ENCODE measurements at places on chromosomes 4 and X.

GRCh38 chr4:4560136-4560535 lies 18.3 kb upstream of the STX18 start:
- no peak for DNase-seq
- H3K36me3 ChIP-seq, result no peaks in the 10 kb centered on the region
- no peaks in the 10 kb centered on the region for H3K4me1 ChIP-seq
- H3K27ac ChIP-seq, result no peak overlapping the region
- no peak overlapping the region for H3K4me3 ChIP-seq

- H3K4me1 ChIP-seq, result peaks cover 30% of the 10 kb centered on the region
- H3K27ac ChIP-seq, result no peak overlapping the region
- DNase-seq, result no peak
- no peak overlapping the region for H3K4me3 ChIP-seq
These were observed 59.0 kb downstream of the RNF150 start for GRCh38 chr4:141074098-141074878.

- no peak overlapping the region for H3K27ac ChIP-seq
- no peaks in the 10 kb centered on the region for H3K4me1 ChIP-seq
- H3K27me3 ChIP-seq, result no peaks in the 10 kb centered on the region
- H3K36me3 ChIP-seq, result no peaks in the 10 kb centered on the region
- H3K4me3 ChIP-seq, result no peak overlapping the region
- no peak for DNase-seq
These were observed 26.7 kb upstream of the TBC1D19 start for GRCh38 chr4:26557164-26557563.

- no peaks in the 10 kb centered on the region for H3K27me3 ChIP-seq
- H3K4me1 ChIP-seq, result no peaks in the 10 kb centered on the region
- DNase-seq, result no peak
- no peak overlapping the region for H3K4me3 ChIP-seq
- no peak overlapping the region for H3K27ac ChIP-seq
These were observed 35.8 kb upstream of the PGRMC2 start for GRCh38 chr4:128323401-128323800.

DNA sequence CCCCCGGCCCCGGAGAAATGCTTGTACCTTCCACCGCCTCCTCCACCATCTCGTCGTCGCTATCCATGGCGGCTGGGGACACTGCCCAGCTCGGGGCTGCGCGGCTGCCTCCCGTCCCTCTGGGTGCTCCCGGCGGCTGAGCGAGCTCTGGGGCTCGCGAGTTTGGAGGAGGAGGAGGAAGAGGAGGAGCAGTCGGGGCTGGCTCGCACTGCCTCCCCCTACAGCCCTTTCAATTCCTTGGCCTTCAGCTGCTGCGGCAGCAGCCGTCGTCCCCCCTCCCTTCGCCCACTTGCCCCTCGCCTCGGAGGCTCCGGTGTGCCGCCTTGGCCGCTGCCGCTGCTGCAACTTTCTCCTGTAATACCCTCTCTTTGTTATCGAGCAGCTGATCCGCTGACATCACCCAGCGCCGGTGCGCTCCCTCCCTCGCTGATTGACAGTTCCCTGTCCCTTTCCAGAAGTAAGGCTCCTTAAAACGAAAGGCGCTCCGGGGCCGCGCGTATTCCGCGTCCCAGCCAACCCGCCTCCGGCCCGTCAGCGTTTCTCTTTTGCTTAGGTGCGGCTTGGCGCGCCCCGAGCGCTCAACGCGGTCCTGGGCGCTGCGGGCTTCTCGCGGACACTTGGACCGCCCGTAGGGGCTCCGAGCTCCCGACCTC lies at the start of gene SETD7:
Gene SETD7, minus strand, starts transcription at position 149 of the 653 bp plus-strand sequence. Its CDS starts 82 bp downstream, at position 67.
- peak within 1 kb of the TSS; percentile 94 for H3K27ac ChIP-seq
- H3K36me3 ChIP-seq, result no peaks in the 10 kb centered on the region
- no peaks in the 10 kb centered on the region for H3K4me1 ChIP-seq

DNA sequence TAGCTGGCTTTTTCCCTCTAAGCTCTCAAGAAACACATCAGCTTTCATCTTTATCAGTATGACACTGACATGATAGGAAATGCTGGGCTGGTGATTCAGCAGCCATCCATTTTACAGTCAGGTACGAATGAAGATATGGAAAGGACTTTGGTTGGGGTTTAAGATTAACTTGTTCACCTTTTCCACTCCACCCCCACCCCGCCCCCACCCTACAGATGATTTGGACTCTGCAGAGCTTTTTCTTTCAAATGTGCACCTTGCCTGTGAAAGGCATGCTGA lies 132.6 kb downstream of the AKAP4 start:
- no peaks in the 10 kb centered on the region for H3K27me3 ChIP-seq
- H3K4me3 ChIP-seq, result no peak overlapping the region
- H3K27ac ChIP-seq, result no peak overlapping the region
- no peaks in the 10 kb centered on the region for H3K4me1 ChIP-seq
- no peak for DNase-seq
- no peaks in the 10 kb centered on the region for H3K36me3 ChIP-seq

DNA sequence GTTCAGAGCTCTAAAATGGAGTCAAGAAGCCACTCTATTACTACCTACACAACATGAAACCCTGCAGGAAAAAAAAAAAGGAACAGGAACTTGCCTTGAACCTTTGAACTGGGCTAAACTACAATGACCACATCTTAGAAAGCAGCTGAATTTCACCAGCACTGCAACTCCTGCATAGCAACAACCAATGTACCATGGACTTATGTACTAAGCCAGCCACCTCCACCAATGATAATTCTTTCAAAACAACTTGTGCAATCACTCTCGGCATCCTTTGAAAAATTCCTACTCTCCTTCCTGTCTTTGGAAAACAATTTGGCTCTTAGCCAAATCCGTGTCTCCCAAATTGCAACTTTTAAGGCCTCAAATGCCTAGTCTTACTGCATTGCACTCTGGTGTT lies 26.8 kb upstream of the FMR1 start:
- DNase-seq, result no peak
- H3K36me3 ChIP-seq, result no peaks in the 10 kb centered on the region
- H3K4me1 ChIP-seq, result no peaks in the 10 kb centered on the region
- no peak overlapping the region for H3K27ac ChIP-seq

DNA sequence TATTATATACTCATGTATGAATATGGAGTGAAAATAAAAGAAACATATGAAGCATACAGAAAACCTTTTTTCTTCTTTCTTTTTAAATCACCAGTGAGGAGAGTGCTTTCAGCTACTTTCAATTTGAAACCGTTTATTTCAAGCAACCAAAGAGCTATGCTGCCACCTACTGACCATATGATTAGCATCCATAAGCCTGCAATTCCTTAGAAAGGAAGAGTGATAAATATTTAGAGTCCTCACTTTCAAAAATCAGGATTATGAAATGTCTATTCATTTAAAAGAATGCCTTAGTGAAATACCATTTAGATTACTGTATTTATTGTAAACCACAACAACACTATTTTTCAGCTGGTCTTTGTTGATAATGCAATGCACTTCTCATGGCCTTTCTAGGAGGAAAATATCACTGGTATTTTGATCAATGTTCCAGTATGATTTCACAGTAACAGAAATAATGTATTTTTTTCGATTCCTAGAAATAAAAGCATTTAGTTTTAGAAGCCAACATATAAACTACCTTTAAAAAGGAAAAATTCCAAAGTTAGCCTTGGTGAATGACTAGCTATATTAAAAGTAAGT lies 667.6 kb downstream of the PCDH18 start:
- H3K27me3 ChIP-seq, result no peaks in the 10 kb centered on the region
- no peak overlapping the region for H3K4me3 ChIP-seq
- H3K36me3 ChIP-seq, result no peaks in the 10 kb centered on the region
- no peaks in the 10 kb centered on the region for H3K4me1 ChIP-seq
- DNase-seq, result no peak

- no peak for DNase-seq
- peak overlapping the region; percentile 85 for H3K27ac ChIP-seq
- no peaks in the 10 kb centered on the region for H3K27me3 ChIP-seq
- peak overlapping the region; percentile 77 for H3K4me3 ChIP-seq
These were observed 1.3 kb downstream of the PTPN13 start for GRCh38 chr4:86595426-86595805.

DNA sequence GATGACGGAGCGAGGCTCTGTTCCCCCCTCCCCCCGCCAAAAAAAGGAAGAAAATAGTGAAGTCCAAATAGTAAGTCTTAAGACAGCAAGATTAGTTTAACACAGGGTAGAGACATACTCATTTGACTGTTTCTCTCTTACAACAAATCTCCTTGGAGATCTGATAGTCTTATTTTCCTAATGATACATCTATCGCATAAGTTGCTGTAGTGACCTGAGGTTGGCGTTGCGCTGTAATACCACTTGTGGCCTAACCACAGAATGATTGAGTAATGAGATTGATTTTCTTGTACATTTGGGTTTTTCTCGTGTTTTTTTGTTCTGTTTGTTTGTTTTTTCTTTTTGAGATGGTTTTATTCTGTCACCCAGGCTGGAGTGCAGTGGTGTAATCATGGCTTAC lies 27.2 kb downstream of the OCIAD1 start:
- DNase-seq, result no peak
- H3K27me3 ChIP-seq, result no peaks in the 10 kb centered on the region
- no peaks in the 10 kb centered on the region for H3K4me1 ChIP-seq
- peaks cover 48% of the 10 kb centered on the region for H3K36me3 ChIP-seq
- no peak overlapping the region for H3K27ac ChIP-seq

DNA sequence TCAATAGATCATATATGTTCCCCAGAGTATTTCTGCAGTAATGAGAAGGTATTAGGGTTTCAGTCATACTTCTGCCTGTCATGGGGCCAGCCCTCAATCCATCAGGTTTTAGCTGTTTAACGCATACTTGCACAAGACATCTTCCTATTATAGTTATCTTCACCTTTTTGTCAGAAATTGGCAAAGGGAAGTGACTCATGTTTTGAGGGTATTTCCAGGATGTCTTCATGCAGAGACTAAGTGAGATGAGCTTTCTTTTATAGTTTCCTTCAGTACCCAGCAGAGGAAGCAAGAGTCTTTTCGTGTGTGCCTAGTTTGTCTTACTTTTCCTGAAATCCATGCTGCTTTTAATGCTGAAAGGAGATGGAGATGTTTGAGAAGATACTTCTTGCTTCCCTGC lies 9.5 kb downstream of the CSTF2 start:
- DNase-seq, result no peak
- no peak overlapping the region for H3K27ac ChIP-seq
- no peaks in the 10 kb centered on the region for H3K4me1 ChIP-seq
- H3K27me3 ChIP-seq, result no peaks in the 10 kb centered on the region

GRCh38 chr4:141009931-141010330 lies 123.3 kb downstream of the RNF150 start:
- peaks cover 4% of the 10 kb centered on the region for H3K4me1 ChIP-seq
- no peak for DNase-seq
- H3K4me3 ChIP-seq, result no peak overlapping the region
- H3K36me3 ChIP-seq, result no peaks in the 10 kb centered on the region

GRCh38 chr4:112647785-112648184 lies 10.8 kb downstream of the LARP7 start:
- H3K4me3 ChIP-seq, result no peak overlapping the region
- peaks cover 3% of the 10 kb centered on the region for H3K4me1 ChIP-seq
- peaks cover 66% of the 10 kb centered on the region for H3K36me3 ChIP-seq
- H3K27me3 ChIP-seq, result no peaks in the 10 kb centered on the region
- H3K27ac ChIP-seq, result no peak overlapping the region
- DNase-seq, result no peak

- peaks cover 13% of the 10 kb centered on the region for H3K4me1 ChIP-seq
- DNase-seq, result no peak
- H3K27ac ChIP-seq, result no peak overlapping the region
- no peaks in the 10 kb centered on the region for H3K36me3 ChIP-seq
- no peak overlapping the region for H3K4me3 ChIP-seq
These were observed 15.3 kb downstream of the STAG2 start for GRCh38 chrX:123976706-123977316.

GRCh38 chrX:12758291-12758690 lies 32.9 kb upstream of the PRPS2 start:
- no peak overlapping the region for H3K27ac ChIP-seq
- H3K4me3 ChIP-seq, result no peak overlapping the region
- H3K4me1 ChIP-seq, result no peaks in the 10 kb centered on the region
- no peaks in the 10 kb centered on the region for H3K36me3 ChIP-seq
- H3K27me3 ChIP-seq, result no peaks in the 10 kb centered on the region
- no peak for DNase-seq

GRCh38 chrX:38618180-38618579 lies 56.8 kb downstream of the TSPAN7 start:
- H3K4me3 ChIP-seq, result no peak overlapping the region
- no peak for DNase-seq
- no peaks in the 10 kb centered on the region for H3K36me3 ChIP-seq
- H3K27ac ChIP-seq, result no peak overlapping the region
- no peaks in the 10 kb centered on the region for H3K4me1 ChIP-seq

DNA sequence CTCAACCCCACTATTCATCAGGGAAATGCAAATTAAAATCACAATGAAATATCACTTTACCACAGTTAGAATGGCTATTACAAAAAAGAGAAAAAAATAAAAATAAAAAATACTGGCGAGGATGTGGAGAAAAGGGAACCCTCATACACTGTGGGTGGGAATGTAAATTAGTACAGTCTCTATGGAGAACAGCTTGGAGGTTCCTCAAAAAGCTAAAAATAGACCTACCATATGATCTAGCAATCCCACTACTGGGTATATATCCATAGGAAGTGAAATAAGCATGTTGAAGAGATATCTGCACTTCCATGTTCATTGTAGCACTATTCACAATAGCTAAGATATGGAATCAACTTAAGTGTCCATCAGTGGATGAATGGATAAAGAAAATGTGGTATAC lies 50.5 kb upstream of the PAGE1 start:
- DNase-seq, result no peak
- H3K4me1 ChIP-seq, result no peaks in the 10 kb centered on the region
- H3K36me3 ChIP-seq, result no peaks in the 10 kb centered on the region
- H3K4me3 ChIP-seq, result no peak overlapping the region

GRCh38 chrX:142804085-142804484 lies 221.6 kb upstream of the SPANXN4 start:
- no peaks in the 10 kb centered on the region for H3K36me3 ChIP-seq
- H3K4me3 ChIP-seq, result no peak overlapping the region
- no peak overlapping the region for H3K27ac ChIP-seq
- no peak for DNase-seq
- H3K4me1 ChIP-seq, result no peaks in the 10 kb centered on the region

GRCh38 chr4:141081921-141082395 lies 51.3 kb downstream of the RNF150 start:
- H3K27me3 ChIP-seq, result no peaks in the 10 kb centered on the region
- H3K4me1 ChIP-seq, result peaks cover 31% of the 10 kb centered on the region
- no peaks in the 10 kb centered on the region for H3K36me3 ChIP-seq
- peak overlapping the region; percentile 1 for H3K27ac ChIP-seq
- H3K4me3 ChIP-seq, result no peak overlapping the region
- DNase-seq, result no peak

DNA sequence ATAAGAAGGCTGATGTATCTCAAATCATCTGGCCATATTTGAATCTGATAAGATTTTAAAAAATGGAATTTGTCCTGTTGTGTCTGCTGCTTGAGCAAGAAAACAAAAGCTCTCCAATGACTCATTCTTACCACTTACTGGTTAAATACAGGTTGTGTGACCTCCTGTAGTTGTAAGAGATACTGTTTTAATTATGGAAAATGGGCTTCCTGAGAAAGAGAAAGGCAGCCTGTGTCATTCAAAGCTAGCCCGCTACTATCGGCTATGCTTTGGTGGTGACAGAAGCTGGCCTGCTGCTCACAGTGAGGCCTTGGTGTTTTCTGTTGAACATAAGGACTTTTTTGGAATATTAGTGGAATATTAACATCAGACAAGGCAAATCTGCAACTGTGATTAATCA lies 1722.1 kb upstream of the PCDH10 start:
- DNase-seq, result no peak
- H3K36me3 ChIP-seq, result no peaks in the 10 kb centered on the region
- H3K4me3 ChIP-seq, result no peak overlapping the region
- no peaks in the 10 kb centered on the region for H3K27me3 ChIP-seq
- no peaks in the 10 kb centered on the region for H3K4me1 ChIP-seq
- no peak overlapping the region for H3K27ac ChIP-seq
